ENCODE measurements at places on chromosomes 1 and 21.

- DNase-seq = no peak
Measured at GRCh38 chr1:29592261-29592615, 355.9 kb downstream of the PTPRU start.

GRCh38 chr1:151372058-151372934 is at the start of gene SELENBP1:
SELENBP1 (minus strand) TSS chr1:151372705; CDS start chr1:151372641, 64 bp downstream.
- no peak for DNase-seq

GRCh38 chr1:30638811-30639210 is 84.6 kb downstream of the MATN1 start:
- DNase-seq = no peak

- no peak for DNase-seq
Measured at GRCh38 chr1:229885568-229886495, 181.2 kb upstream of the GALNT2 start.

DNA sequence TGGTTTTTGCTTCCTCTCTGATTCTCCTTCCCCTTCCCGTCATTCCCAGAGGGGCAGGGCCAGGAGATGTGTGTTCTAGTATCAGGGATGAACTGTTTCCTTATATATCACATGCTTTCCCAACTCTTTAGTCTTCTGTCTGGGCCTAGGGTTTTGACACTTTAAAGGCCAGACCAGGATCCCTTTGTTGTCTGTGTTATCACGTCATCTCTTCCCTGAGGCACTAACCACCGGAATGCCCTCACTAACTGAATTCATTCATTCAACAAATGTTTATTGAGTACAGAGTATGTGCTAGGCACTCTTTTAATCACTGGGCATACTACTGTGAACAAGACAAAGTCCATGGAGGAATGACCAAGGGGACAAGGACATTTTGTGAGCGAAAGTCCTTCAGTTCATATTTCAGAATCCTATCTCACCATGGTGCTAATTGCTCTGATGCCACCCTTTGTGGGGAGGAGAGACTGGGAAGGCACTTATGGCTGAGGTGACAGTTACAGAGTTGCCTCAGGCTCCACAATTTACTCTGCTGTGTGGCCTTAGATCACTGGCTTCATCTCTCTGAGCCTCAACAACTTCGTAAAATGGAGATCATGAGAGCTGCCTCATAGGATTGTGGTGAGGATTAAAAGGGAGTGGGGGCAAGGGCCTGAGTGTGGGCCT is 12.0 kb upstream of the ZNF362 start:
- no peak for DNase-seq

DNA sequence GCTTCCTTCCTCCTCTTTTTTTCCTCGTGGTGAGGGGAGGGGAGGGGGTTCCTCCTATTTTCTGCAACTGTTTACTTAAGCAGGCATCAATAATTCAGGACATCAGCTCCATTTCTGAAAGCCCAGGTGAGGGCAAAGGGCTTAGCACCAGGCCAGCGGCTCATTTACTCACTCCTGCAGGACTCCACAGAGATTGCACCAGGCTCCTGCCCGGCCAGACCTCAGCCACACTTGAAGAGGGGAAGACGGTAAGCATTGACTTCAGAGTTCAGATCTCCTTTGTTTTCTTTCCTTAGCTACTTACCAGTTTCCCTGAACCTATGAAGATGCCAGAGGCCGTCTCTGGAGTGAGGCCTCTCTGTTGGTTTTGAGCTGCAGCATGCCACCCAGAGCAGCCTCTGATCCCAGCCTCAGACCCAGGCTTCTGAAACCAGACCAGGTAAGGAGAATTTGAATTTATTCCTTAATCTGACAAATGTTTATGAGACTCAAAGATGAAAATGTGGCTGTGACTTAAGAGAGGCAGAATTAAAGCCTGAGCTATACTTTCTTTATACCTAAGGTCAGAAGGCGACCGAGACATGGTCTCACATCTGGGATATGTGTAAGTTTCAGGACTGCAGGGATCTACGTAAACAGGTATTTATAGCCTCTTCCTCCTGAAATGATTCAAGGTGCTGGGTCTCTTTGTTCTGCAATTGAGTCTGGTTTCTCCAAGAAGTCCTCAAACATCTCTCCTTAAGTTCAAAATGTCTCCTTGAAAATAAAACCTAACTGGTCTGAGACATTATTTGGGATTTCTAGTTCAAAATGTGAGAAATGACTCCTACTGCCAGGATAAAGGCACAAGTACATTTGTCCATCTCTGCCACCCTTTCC is 272.5 kb upstream of the RUNX1 start:
- DNase-seq = no peak

GRCh38 chr1:238281418-238281817 is 390.7 kb upstream of the ZP4 start:
- no peak for DNase-seq

- DNase-seq = no peak
Measured at GRCh38 chr1:160619742-160620277, 27.0 kb downstream of the SLAMF1 start.

DNA sequence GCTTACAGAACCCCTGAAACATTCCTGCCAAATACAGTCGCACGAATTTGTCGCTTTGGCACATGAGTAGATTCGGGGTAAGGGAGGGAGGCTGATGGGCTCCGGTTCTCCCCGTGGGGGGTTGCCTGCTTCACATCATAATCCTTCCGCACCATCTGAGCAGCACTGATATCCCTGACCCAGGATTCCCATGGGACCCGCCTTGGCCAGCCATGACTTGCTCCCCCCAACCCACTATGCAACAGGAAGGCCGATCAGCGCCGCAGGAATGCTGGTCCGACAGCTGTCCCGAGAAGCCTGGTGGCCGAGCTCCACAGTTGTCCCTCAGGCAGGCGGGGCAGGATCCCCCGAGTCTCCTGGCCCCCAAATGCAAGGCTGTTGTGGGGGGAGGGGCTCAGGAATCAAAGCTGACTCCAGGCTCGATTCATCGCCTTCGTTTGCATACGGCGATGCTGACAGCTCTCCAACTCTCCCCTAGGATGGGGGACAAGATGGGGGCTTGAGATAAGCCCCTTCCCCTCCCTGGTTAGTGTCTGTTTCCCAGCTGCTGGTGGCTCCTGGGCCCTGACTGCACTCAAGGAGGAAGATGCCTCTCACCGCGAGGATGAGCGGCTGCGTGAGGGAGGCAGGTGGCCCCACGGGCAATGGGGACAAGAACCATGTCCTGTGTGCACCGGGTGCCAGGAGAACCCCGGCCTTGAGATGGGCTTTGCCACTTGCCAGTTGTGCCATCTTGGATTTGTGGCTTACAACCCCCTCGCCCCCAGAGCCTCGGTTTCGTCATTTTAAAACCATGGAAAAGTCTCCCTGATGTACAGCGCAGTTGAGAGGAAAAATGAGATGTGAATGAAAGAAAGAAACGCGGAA is 9.3 kb downstream of the DRAXIN start:
- DNase-seq = no peak

DNA sequence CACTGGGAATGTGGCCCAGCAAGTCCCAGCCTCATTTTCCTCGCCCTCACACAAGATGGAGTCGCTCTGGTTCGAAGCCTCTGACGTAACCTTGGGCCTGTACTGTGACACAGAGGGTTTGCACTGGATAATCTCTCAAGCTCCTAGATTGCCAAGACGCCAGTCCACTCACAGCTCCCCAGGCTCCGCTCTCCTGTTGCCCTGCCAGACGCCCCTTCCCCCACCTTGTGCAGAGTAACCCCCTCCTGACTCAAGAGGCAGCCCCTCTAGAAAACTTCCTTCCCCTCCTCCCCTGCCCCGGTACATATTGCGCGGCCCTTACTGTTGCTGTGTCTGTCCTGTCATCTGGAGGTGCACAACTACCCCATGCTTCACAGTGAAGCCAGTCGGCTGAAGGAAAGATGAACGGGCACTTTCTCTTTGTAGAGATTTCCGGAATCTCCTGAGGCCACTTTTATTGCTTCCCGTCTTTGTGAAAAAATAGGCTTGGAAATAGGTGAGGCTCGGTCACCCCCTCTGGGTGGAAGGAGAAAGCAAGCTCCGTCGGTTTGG is 981 bp upstream of the KIAA1614 start:
- DNase-seq = no peak

GRCh38 chr1:110123224-110123623 is 11.0 kb downstream of the UBL4B start:
- no peak for DNase-seq

DNA sequence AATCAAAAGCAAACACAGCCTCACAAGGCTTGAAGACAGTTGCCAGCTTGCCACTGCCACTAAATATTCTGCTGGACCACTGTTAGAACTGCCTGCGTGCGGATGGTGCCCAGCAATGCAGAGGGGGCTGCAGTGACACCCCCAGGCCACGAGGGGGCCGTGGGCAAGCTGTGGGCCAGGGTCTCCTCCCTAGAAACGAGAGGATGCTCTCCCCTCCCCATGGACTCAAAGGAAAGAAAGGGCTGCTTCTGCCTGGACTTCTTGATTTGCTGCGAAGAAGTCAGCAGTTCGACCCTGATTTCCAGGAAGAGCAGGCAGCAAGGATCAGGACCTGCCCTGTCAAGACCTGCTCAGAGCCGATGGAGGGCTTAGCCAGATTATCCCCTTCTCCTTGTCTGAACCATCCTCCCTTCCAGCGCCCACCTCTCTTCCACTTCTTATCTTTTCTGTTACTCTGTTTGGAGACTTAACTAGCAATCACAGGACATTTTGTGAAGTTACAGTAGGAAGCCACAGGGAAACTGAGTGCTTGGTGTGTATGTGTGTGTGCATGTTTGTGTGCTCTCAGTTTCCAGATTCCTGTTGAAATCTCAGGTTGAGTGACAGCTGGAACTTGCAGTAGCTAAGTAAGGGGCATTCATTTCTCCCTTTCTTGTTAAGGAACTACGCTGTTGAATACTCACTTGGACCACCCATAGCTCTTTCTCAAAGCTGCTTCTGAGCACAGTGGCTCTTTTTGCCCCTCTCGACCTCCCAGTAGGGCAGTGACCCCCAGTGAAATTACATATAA is 2.7 kb downstream of the MAN1C1 start:
- no peak for DNase-seq

- DNase-seq = no peak
Measured at GRCh38 chr1:19758227-19758830, 41.4 kb downstream of the TMCO4 start.

DNA sequence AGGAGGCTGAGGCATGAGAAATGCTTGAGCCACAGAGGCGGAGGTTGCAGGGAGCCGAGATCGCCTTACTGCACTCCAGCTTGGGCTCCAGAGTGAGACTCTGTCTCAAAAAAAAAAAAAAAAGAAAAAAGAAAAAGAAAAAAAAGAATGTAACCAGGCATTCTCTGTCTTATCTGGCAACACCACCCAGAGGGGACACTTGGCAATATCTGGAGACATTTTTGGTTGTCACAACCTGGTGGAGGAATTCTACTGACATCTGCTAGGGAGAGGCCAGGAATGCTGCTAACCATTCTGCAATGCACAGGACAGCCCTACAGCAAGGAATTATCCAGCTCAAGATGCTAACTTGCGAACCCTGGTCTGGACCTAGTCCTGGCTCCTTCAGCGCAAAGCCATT is 2.3 kb upstream of the CNR2 start:
- no peak for DNase-seq

DNA sequence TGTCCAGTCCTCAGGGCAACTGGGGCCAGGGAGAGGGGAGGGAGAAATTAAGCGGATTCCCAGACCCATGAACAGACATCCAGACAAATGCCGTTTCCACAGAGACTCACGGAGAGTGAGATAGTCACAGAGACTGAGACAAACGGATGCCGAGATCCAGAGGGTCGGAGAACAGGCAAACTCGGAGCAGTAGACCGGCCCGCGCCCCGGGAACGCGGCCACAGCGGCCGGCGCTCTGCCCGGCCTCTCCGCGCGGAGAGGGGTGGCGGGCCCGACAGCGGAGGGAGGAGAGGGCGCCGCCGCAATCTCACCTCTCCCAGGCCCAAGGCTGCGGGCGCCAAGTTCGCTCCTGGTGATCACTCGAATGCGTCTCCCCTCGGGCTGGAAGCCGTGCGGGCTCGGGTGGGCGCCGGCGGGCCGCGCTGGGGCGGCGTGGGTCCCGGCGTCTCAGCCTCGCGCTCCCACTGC is 831 bp upstream of the FOXD2 start:
- no peak for DNase-seq

- no peak for DNase-seq
Measured at GRCh38 chr1:203089001-203089650, 3.3 kb upstream of the MYOG start.

DNA sequence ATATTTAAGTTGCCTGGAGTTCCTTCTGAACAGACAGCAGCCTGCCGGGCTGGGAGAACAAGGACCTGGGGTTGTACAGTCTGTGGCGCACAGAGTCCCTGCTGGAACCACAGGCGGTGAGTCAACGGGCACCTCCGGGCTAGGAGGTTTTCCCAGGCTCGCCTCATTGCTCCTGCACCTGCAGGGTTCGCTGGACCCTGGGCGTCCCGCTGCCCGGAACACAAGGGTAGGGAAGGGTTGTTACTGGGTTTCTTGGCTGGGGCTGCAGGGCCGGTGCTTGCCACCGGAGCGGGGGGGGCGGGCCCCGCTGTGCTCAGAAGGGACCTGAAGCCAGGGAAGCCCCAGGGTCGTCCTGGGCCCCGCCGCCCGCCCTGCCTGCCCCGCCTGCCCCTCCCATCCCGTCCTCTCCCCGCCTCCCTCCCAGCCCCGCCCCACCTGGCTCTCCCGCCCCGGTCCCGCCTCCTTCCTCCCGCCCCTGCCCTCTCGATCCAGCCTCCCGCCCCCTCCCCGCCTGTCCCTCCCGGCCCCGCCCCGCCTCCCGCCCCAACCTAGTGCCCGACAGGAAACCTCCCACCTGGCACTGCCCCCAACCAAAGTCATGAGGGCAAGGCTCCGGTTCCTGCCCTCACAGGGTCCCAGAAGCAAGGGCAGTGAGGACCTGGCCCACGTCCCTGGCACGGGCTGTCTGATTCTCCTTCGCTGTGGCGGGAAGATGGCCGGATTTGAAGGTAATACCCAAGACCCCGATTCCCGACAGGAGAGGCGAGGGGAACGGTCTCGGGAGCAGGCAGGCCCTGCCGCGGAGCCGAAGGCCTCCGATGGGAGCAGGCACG is 6.8 kb downstream of the JMJD4 start:
- no peak for DNase-seq

DNA sequence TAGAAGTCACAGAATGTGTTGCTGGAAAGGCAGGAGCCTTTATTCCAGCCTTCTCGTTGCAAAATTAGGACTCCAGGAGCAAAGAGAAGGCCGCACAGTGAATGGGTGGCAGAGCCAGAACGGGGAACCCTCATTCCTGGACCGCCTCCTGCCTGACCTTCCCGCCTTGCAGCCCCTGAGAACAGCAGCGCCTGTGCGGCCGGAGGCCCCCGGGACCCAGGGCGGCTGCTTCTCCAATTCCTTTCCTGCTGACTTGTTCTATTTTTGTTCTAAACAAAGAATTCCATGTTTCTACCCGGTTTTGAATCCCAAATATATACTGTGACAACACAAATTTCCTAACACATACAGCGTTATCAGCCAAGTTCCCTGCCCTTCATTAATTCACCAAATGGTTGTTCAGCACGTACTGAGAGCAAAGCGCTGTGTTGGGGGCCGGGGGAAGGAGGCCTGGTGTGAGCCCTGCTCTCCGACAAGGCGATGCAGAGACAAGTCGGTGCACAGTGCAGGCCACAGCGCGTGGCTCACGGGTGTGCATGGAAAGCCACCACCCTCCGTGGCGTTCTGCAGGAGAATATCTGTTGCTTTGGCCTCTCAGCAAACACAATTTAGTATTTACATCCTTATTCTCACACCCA is 31.9 kb upstream of the COL6A2 start:
- DNase-seq = no peak

Data from stimulated activated CD4-positive, alpha-beta T cell treated with anti-CD3 and anti-CD28 coated beads, Interleukin-15, amount 100 ng/mL, for 1 hour (primary cell).